ENCODE measurements at places on chromosomes 13 and 19.

DNA sequence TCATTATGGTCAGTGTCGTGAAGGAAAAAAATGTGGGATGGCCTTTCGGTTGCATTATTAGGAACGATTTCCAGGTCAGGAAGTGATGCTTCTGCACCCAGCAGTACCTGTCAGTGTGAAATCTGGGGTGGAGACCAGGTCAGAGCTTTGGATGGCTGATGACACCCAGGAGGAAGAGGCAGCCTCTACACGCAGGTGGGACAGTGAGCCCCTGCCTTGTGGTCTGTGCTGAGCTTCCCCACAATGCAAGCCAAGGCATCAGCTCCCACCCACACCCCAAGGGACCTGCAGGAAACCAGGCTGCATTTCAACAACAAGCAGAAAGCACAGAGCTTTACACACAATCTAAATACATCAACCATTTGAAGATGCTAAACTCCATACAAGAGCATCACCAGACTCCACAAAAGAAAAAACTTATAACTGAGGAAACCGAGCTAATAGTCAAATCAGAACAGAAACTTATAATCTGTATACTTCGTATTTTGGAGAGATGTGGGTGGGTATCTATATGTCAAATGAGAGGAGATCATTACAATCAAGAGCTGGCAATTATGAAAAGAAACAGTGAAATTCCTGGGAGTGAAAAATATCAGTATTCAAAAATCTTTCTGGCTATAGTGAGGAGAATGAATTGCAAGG is 130.1 kb downstream of the ZDHHC20 start:
- DNase-seq, result no peak

GRCh38 chr13:113497217-113497616 is 6.7 kb upstream of the DCUN1D2 start:
- no peak for DNase-seq

- no peak for DNase-seq
Observed at GRCh38 chr13:46660857-46661256, 107.9 kb downstream of the LRCH1 start.

DNA sequence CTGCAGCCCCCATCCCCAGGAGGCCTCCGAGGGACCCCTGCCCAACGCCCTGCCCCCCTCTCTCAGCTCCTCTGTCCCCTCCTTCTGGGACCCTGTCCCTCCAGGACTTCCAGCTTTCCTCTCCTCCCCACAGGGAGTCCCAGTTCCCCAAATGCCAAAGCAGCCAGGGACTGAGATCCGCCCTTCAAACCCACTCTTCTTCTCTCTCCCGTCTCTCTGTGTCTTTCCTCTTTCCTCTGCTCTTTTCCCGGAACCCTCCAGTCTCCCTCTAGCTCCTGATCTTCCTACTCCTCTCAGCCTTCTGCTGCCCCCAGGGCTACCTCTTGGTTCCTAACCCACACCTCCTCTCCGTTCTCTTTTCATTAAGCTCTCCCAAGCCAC is 377 bp downstream of the CA11 start:
- DNase-seq, result no peak

- no peak for DNase-seq
Observed at GRCh38 chr13:73428706-73429105, 369.9 kb downstream of the KLF5 start.

DNA sequence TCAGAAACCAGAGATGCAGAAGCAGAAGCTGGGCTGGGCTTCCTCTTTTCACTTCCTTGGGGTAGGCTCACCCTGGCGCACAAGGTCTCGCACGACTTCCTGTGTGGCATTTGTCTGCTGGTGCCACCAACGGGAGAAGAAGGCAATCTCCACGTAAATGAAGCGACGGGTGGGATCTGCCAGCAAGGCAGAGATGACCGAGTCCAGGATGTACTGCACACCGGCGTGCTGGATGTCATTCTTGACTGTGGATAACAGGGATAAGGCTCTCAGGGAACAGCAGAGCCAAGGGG is 1.3 kb downstream of the MAN2B1 start:
- no peak for DNase-seq

DNA sequence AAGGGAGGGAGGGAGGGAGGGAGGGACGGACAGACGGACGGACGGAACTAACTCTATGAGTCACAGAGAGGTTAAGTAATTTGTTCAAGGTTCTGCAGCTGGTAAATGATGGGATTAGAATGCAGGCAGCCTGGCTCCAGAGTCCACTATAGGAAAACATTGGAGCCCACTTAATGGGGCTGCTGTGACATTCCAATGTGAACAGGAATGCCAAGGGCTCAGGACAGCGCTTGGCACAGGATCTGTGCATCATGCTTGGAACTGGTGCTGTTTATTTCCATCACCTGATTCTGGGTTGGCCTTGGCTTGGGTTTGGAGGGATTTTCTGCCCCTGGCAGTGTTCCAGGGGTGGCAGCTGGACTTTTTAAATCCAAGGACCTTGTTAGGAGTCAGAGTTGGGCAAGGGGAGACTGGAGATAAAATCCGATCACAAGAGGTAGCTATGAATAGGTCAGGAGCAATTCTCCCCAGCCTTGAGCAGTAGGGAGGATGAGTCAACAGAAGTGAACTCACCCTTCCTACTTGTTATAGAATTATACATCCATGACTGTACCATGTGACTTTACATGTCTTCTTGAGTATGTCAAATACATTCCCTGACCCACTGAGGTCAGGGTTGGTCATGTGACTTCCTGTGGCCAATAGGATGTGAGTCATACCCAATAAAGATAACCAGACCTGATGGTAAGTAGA is 7.8 kb upstream of the HIF3A start:
- peak; percentile 78 for DNase-seq

DNA sequence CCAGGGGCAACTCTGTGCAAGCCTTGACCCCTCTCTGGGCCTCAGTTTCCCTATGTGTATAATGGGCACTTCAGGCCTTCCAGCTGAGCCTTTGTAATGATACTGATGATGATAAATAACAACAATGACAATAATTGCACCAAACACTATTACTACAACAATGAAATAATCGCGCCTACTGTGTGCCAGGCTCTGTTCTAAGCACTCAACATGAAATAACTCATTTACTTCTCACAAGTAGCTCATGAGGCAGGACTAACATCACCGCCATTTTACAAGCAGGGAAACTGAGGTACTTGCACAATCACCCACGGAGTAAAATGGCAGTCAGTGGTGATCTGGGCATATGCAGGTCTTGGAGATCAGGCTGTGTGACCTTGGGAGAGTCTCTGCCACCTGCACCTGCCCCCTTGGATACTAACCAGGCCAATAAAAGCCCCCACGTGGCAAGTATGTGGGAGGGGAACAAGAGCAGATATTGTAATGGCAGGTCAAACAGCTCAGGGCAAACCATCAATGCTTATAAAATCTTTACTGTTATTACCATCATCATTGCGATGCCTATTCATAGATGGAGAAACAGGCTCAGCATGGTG is 540 bp upstream of the ANGPTL8 start:
- DNase-seq, result no peak

GRCh38 chr19:41144403-41144802 is 30.2 kb downstream of the CYP2F1 start:
- DNase-seq, result peak; percentile 88

Data from sigmoid colon (tissue), 7 donors.